ENCODE measurements at places on chromosomes 3 and 15.
A peak's percentile ranks its signal among the peaks of the same experiment; 100 is the strongest.

- DNase-seq, result no peak
These were observed 151.2 kb downstream of the OPA1 start for GRCh38 chr3:193744048-193744821.

- DNase-seq, result no peak
These were observed 16.2 kb downstream of the CCDC33 start for GRCh38 chr15:74252291-74252690.

DNA sequence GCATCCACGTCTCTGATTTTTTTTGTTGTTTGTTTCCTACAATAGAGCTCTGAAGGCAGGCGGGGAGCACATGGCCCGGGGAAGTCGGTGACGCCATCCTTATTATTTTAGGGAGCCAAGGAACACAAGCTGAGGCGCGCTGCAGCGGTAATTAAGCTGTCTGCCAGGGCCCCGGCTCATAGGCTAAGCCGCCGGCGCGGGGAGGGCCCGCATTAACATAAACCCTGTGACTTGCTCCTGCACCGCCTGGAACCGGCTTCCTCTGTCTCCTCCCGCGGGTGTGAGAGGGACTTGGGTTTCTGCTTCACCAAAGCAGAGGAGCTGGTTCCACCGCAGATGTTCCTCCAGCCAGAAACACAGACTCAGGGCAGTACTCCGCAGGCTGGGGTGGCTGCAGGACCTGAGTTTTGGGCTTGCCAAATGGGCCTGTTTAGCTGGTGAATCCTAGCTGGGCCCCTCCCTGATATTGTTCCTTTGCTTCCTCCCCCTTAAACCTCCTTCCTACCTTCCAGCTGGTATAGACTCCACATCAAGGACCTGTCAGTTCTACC lies 25.3 kb downstream of the ANP32A start:
- DNase-seq, result peak; percentile 63

GRCh38 chr3:127074900-127075360 lies 92.0 kb downstream of the PLXNA1 start:
- DNase-seq, result no peak

- no peak for DNase-seq
These were observed 146.7 kb upstream of the IQSEC1 start for GRCh38 chr3:13219902-13220296.

- DNase-seq, result no peak
These were observed 44.9 kb downstream of the CHDH start for GRCh38 chr3:53801319-53801718.

DNA sequence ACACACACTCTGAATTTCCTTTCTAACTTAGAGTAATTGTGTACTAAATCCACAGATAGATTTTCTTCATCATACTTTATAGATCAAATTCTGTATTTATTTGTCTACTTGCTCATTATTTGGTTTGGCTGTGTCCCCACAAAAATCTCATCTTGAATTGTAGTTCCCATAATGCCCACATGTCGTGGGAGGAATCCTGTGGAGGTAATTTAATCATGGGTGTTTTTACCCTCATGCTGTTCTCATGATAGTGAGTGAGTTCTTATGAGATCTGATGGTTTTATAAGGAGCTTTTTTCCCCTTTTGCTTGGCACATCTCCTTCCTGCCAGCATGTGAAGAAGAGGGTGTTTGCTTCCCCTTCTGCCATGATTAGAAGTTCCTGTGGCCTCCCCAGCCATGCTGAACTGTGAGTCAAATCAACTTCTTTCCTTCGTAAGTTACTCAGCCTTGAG lies 198.3 kb upstream of the TGFBR2 start:
- DNase-seq, result no peak

Data from T-cell (primary cell).